Heart left ventricle (tissue), 16 donors: ENCODE measurements at places on chromosomes 4 and X.

DNA sequence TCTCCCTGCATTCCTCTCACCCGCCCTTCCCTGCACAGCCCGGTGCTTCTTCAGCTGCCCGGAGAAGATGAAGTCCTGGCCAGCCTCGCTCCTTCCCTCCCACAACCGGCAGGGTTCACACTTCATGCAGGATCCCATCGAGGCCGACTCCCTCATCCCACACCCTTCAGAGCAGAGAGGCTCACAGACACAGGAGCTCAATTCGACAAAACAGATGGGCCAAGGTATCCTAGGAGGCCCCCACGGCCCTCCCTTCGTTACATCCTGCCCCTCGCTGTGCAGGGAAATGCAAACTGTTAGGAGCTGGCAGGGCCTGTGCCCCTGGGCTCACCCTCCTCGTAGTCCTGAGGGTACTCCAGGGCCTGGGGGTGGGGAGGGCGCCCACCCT is 238.1 kb downstream of the DHRSX start:
- H3K27ac ChIP-seq, result no peak overlapping the region
- no peaks in the 10 kb centered on the region for H3K4me1 ChIP-seq
- no peak for DNase-seq

GRCh38 chr4:25310066-25310802 is 2.3 kb upstream of the ZCCHC4 start:
- peaks cover 3% of the 10 kb centered on the region for H3K36me3 ChIP-seq
- H3K27me3 ChIP-seq, result no peaks in the 10 kb centered on the region
- H3K27ac ChIP-seq, result no peak overlapping the region
- DNase-seq, result no peak
- no peak overlapping the region for H3K4me3 ChIP-seq
- H3K4me1 ChIP-seq, result peaks cover 13% of the 10 kb centered on the region

- H3K4me3 ChIP-seq, result no peak overlapping the region
- H3K27me3 ChIP-seq, result no peaks in the 10 kb centered on the region
- no peaks in the 10 kb centered on the region for H3K4me1 ChIP-seq
- no peak for DNase-seq
Measured at GRCh38 chrX:97524340-97524739, 640.6 kb downstream of the RPA4 start.

- no peak overlapping the region for H3K4me3 ChIP-seq
- H3K4me1 ChIP-seq, result no peaks in the 10 kb centered on the region
- no peak for DNase-seq
- no peak overlapping the region for H3K27ac ChIP-seq
- H3K36me3 ChIP-seq, result no peaks in the 10 kb centered on the region
Measured at GRCh38 chr4:118388606-118389005, 35.8 kb upstream of the PRSS12 start.

DNA sequence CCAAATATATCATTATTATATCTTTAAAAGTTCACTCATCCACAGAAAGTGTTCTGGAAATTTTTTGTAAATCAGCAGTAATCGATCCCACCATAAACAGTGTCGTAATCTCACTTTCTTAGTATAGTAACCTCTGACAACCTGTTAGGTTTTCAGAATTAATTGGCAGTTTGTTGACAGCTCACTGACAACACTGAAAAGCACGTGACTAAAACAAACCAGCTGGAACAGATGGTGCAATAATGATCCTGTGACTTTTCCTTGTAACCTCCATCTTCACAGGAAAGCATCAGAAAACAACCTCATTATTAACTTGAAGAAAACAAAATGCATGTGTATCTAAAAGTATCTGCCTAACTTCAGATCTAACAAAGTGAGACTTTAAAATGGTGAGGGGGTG is 48.5 kb downstream of the FSTL5 start:
- DNase-seq, result no peak
- no peak overlapping the region for H3K4me3 ChIP-seq
- H3K36me3 ChIP-seq, result no peaks in the 10 kb centered on the region
- H3K27ac ChIP-seq, result no peak overlapping the region
- H3K27me3 ChIP-seq, result no peaks in the 10 kb centered on the region
